ENCODE measurements at places on chromosomes 7 and 10.
A peak's percentile ranks its signal among the peaks of the same experiment; 100 is the strongest.

DNA sequence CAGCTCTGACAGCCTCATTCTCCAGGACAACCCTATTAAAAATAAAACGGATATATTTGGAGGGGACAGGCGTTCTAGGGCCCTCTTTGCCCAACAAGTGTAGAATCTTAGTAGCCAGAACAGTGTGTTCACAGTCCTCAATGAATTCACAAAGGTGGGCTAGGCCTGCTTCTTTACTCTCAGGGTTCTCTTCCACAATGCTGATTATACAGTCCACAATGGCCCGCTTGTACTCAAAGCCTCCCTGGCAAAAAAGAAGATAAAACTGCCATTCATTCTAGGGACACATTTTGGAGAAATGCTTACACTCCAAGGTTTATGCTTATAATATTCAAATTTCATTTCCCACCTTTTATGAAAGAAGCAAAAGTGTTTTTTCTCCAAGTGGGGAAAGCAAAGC is 62.6 kb downstream of the MEST start:
- DNase-seq: no peak

GRCh38 chr10:58066126-58066525 is 201.6 kb downstream of the IPMK start:
- no peak for DNase-seq

GRCh38 chr10:96493254-96493653 is 20.5 kb downstream of the TLL2 start:
- no peak for DNase-seq

GRCh38 chr10:78462726-78463228 is 429.1 kb downstream of the RPS24 start:
- no peak for DNase-seq

GRCh38 chr7:114934086-114934485 is 12.2 kb downstream of the MDFIC start:
- DNase-seq: no peak

GRCh38 chr10:126198681-126199080 is 189.6 kb downstream of the ADAM12 start:
- DNase-seq: no peak

- no peak for DNase-seq
Measured at GRCh38 chr10:109851616-109852474, 71.5 kb downstream of the XPNPEP1 start.

DNA sequence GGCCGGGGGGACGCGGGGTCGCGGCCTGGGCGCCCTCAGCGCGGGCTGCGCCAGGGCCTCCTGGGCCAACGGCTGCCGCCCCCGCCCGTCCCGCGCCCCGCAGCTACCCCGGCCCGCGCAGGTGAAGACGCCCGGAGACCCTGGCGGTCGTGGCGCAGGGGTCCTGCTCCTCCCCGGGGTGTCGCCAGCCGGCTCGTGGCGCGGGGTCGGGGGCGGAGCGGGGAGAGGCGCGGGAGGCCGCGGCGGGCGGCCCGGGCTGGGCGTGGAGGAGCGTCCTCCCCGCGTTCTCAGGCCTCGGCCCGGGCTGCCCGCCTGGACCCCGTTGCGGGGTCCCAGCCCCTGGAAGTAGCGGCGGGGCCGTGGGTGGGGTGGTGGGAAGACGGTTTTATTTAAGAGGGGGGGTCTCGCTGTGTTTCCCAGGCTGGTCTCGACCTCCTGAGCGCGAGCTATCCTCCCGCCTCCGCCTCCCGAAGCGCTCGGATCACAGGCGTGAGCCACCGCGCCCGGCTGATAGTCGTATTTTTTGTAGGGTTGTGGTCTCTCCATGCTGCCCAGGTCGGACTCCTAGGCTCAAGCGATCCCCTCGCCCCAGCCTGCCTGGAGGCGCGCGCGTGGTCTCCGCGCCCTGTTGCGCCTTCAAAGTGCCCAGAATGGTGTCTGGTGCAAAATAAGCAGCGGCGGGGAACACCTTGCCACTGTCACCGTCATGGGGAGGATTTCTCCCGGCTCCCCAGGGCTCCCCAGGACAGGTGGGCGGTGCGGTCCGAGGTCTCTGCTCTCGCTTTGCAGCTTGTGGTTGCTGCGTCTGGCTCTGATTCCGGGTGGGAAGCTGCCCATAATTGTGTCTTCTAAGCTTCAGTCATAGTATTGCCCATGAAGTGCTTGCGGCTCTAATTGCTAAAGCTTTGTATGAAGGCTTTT is 15.3 kb upstream of the SUN1 start:
- DNase-seq: no peak

DNA sequence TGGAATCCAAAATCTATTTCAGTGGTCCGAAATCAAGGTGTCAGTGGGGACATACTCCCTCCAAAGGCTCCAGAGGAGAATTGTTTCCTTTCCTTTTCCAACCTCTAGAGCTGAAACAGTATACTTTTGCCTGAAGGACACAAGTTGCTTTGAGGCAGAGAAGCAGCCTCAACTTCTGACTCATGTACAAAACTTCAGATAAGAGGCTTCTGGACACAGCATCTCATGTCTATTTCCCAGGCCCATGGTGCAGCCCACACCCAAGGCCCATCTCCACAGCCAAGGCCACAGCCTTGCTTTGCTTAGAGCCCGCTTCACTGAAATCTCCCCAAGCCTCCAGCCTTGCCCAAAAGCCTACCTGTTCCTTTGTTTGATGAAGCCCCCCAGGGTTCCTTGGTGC is 68.9 kb downstream of the ZNF467 start:
- no peak for DNase-seq

DNA sequence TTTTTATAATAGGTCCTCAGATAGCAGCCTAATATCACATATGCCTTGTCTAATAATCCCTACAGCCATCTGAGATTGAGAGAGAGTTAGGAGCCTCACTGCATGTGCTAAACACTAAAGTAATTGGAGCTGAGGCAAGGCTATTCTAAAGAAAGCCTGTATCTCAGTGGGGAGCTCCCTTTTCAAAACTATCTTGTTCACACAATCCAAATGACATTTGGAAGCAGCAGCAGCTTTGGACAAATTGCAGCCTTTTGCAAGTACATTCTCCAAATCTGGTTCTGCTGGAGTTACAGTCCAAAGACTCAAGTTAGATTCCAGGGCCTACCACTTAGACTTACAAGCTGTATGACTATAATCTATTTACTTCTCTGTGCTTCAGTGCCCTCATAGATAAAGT is 104.5 kb downstream of the MACC1 start:
- no peak for DNase-seq

DNA sequence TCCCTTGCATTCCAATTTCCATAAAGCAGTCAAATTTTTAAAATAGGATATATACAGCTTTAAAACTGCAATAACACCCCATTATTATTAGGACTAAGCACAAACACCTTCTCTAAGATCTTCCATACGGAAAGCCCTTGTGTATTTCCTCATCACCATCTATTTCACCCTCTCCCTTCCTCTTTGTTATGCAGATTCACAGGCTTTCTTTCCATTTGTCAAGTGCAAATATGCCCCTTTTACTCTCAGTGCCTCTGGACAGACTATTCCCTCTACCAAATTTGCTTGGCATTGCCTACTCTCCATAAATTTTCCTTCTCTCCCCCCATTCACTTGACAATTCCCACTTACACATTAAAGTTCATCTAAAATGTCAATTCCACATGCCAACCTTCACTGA is 61.7 kb downstream of the SNX13 start:
- no peak for DNase-seq

- DNase-seq: no peak
Measured at GRCh38 chr7:53100091-53100490, 64.7 kb downstream of the POM121L12 start.

- DNase-seq: no peak
Measured at GRCh38 chr7:33726582-33726981, 178.8 kb upstream of the BMPER start.

DNA sequence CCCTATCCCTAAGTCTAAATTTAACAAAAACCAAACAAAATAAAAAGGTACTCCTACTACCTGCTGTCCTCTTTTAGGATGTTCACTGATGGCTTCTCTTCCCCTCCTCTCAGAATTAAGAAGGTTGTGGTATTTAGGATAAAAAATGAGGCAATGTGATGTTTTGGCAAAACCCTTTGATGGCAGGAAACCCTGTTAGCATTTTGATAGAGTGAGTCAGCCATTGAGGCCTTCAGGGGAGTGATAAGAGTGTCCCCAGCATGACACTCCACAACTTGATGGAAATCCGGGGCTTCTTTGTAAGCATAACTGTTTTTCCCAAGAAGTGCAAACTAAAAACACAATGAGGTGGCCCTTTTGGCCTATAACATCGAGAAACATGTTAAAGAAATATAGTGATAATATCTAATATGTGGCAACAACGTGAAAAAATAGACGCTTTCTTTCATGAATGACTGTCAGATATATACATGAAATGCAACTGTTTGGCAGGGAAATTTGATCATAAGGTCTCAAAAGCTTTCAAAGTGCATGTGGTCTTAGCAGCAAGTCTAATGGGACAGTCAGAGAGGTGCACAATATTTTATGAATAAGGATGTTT is 55.0 kb downstream of the PRTFDC1 start:
- DNase-seq: no peak

- no peak for DNase-seq
Measured at GRCh38 chr10:75592151-75592787, 160.8 kb downstream of the LRMDA start.

- DNase-seq: peak; percentile 77
Measured at GRCh38 chr7:100483090-100483721, 521 bp upstream of the NYAP1 start.

- DNase-seq: no peak
Measured at GRCh38 chr7:152162287-152162686, 136.8 kb downstream of the GALNT11 start.

- DNase-seq: no peak
Measured at GRCh38 chr7:131300572-131301466, 26.9 kb upstream of the MKLN1 start.

Data from activated CD8-positive, alpha-beta memory T cell treated with anti-CD3 and anti-CD28 coated beads for 1 hour (primary cell).